ENCODE measurements at places on chromosomes 4 and X. TPM values are rescaled to one million over a fixed set of nuclear protein-coding genes. Genes with fewer than 3 reads are reported as not detected.

FANCB gene
- total RNA-seq: 2.9 TPM

GNRHR gene
- total RNA-seq: not detected

DNA sequence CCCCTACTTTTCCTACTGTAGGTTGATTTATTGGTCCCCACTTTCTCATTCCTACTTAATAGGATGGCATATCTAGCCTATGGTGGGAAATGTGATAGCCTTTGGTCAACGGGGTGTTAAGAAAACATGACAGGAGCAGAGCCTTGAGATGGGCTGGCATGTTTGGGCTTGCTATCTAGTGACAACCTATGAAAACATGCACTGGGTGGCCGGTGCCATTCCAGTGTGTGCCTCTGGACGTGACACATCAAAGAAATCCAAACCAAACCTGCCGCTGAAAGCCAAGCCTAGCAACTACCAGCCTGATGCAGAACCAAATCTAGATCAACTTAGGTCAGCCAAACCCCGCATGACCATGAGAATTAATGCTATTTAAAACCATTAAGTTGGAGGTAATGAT, 317.6 kb downstream of the DMD start:
- DNase-seq: no peak

IL15 gene
- 3.8 TPM for total RNA-seq

DNA sequence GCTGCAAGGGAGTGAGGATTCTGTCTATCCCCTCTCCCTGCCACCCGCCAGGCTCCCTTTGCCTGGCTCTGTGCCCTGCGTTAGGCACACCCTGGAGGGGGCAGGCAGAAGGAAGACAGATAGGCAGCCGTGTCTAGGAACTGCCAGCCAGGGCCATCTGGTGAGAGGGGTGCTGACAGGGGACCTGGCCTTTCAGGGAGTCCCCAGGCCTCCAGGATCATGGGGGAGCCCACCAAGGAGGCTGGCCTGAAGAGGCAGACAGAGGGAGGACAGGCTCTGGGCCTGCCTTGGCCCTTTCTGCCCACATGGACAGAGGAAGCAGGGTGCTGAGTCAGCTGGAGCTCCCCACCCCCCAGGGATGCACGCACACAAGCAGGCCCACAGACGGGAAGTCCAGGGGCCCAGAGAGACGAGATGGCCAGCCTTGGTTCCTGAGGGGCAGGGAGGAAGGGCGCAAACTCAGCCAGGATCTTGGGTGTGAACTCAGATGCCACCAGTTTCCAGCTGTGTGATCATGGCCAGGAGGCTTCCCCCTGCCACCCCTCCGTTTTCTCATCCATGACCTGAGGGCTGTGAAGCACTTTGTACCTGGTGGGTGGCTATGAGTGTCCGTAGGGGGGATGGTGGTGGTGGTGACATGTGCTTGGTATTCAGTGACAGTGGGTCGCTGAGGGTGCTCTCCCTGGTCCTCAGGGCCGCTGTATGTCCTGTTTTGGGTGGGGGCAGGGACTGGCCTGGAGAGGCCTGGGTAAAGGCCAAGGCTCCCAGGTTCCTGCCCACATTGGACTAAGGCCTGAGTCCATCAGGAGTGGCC, 1.8 kb downstream of the SH3BP2 start:
- DNase-seq: peak; percentile 86

TRIM2 gene
- total RNA-seq: 36.0 TPM

NXF3 gene
- not detected for total RNA-seq

MAGEB17 gene
- not detected for total RNA-seq

DMD gene
- 334 TPM for total RNA-seq

SHROOM4 gene
- total RNA-seq: 2.5 TPM

DNA sequence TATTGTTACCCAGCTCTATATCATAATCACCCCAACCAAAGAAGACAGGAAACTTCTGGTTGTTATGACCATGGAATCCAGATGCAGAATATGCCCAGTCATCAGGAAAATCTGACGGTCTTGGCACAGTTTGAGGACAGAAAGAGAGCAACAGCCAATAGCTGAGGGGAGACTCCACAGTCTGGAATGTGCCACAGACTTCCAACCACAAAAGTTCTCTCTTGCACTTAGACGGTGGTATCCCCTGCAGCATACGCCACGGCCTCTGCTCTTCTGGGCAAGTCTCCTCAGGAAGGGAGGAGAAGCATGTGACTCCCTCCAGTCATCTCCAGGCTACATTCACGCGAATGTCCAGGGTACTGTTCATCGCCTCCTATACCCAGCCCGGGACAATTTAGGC, 18.4 kb downstream of the ZNF827 start:
- DNase-seq: no peak

GRCh38 chr4:16006771-16007446, 43.9 kb upstream of the FGFBP2 start:
- DNase-seq: no peak

- DNase-seq: no peak
Observed at GRCh38 chrX:131783555-131784308, 239.4 kb upstream of the STK26 start.

SPACA5 gene
- not detected for total RNA-seq

BBS12 gene
- 3.6 TPM for total RNA-seq

DNA sequence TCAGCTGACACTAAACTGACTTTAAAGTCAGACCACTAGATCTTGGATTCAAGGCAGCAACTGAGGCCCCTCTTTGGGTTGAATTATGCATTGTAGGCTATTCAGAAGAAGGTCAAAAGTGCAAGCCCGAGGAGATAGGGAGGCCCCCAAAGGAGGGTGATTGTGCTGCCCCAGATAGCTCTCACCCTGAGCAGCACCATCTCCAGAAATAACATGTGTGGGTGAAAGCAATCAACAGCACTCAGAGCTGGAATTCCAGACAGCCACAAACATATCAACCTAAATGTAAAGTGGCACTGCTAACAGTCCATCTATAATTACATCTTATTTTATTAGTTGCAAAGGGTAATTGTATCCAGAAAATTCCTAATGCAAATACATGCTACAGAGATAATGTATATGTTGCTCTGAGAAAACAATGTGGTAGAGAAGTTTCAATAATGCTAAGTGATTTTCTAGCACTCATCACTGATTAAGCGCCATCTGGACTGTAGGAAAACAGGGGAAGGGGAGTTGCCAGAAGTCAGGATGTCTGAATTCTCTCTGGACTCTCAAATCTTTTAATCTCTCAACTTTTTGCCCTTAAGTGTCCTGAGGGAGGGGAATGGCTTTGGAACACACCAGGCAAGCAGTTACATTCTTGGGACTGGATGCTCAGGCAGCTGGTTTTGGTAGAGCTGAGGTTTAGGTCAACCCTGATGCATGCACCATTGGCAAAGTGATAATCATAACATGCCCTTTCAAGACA, 61.8 kb upstream of the SFRP2 start:
- no peak for DNase-seq
